Fibroblast of mammary gland (primary cell): ENCODE measurements at places on chromosomes 6 and 20.

DNA sequence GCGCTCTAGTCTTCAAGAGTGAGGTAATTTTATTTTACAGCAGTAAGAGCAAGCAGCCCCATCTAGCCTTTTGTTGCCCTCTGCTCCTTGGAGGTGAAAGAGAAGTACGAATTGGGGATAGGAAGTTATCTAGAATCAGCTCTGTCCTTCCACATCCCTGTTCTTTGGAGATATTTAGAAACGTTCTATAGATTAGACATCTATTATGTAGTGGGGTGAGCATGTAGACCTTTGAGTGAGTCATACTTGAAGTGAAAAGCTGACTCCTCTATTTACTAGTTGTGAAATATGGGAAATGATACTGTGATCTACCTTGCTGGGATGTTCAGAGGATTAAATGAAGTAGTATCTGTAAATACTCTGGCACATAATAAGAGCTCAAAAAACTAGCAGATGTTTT is 36.0 kb upstream of the SLC35D3 start:
- DNase-seq = peak; percentile 30

- DNase-seq = peak; percentile 58
Measured at GRCh38 chr6:5998711-5999687, 7.7 kb downstream of the NRN1 start.

DNA sequence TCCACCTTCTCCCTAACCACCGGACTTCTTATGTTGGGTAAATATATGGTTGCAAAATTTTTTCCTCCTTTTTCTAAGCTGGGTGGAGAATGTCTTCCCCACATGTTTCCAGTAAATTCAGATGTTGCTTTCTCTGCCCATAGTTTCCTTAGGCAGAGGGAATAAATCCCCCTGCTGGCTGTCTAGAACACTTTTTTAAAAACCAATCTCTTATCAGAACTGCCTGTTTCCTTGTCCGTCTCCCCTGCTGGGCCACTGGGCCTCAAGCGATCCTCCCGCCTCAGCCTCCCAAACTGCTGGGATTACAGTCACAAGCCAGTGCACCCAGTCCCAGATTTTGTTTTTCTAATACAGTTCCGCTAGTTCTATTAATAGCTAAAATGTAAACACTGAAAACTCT is 9.9 kb upstream of the WFDC2 start:
- DNase-seq = peak; percentile 12

- no peak for DNase-seq
Measured at GRCh38 chr20:10308652-10309051, 90.0 kb downstream of the SNAP25 start.

DNA sequence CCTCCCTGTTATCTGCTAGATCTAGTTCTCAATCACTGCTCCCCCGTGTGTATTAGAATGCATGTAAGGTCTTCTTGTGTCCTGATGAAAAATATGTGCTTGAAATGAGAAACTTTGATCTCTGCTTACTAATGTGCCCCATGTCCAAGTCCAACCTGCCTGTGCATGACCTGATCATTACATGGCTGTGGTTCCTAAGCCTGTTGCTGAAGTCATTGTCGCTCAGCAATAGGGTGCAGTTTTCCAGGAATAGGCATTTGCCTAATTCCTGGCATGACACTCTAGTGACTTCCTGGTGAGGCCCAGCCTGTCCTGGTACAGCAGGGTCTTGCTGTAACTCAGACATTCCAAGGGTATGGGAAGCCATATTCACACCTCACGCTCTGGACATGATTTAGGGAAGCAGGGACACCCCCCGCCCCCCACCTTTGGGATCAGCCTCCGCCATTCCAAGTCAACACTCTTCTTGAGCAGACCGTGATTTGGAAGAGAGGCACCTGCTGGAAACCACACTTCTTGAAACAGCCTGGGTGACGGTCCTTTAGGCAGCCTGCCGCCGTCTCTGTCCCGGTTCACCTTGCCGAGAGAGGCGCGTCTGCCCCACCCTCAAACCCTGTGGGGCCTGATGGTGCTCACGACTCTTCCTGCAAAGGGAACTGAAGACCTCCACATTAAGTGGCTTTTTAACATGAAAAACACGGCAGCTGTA is 73.4 kb downstream of the PTPN1 start:
- no peak for DNase-seq

- DNase-seq = no peak
Measured at GRCh38 chr6:129903082-129903481, 42.0 kb upstream of the TMEM244 start.
